Activated naive CD4-positive, alpha-beta T cell treated with anti-CD3 and anti-CD28 coated beads, Interleukin-2, amount 50 U/mL, for 16 hours (primary cell): ENCODE measurements at places on chromosomes 12 and 14.

- DNase-seq = no peak
Observed at GRCh38 chr14:100602621-100603230, 15.5 kb upstream of the BEGAIN start.

DNA sequence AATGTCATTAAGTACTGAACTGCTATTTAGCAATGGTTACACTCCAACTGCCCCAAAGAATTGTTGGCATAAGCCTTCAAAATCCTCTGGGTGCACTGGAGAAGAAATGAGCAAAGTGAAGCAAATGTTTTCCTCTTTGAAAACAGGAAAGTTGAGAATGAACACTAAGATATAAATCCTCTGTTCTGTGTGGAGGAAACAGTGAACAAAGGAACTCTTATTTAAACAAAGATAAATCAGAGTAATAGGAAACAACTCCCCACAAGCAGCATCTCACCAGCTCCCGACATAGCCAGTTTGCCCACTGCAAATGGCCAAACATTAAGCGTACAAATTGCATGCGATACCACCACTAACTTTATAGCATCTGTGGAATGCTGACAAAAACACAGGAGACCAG lies 54.0 kb downstream of the BCAT1 start:
- DNase-seq = no peak

- no peak for DNase-seq
Observed at GRCh38 chr12:25480145-25480544, 72.9 kb downstream of the LMNTD1 start.

DNA sequence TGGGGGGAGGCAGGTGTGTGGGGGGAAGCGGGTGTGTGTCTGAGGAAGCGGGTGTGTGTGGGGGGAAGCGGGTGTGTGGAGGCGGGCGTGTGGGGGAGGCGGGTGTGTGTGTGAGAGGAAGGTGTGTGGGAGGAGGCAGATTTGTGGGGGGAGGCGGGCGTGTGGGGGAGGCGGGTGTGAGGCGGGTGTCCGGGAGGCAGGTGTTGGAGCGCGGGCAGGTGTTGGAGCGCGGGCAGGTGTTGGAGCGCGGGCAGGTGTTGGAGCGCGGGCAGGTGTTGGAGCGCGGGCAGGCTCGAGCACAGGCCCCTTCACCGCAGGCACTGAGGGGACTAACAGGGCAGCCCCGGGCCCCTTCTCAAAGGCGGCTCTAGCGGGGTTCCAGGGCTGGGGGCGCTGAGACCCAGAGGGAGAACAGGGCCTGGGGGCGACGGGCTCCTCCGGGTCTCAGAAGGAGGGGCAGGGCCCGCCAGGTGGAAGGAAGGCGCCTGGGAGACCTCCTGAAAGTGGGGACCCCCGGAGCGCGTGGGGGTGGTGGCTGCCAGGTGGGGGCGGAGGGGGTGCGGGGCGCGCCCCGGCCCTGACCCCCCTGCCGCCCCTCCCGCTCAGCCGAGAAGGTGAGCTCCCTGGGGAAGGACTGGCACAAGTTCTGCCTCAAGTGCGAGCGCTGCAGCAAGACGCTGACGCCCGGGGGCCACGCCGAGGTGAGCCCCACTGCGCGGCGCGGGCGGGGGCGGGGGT lies 3.2 kb downstream of the CRIP2 start:
- peak; percentile 37 for DNase-seq

DNA sequence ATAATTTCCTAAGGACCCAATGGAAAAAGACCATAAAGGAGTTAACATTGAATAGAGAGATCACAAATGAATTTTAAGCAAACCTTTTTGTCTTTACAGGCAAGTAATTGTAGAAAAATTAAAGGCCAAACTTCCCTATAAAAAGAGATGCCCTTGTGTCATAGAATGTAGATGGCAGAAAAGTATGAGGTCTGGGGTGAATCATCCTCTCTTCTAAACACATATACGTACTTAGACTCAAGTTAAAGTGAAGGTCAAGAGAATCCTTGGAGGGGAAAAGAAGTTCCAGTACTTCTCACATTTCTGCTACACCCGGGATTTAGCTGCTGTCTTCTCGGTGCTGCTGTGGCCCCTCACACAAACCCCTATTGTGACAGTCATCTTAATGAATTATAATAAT lies 116.2 kb upstream of the ARID2 start:
- DNase-seq = no peak

DNA sequence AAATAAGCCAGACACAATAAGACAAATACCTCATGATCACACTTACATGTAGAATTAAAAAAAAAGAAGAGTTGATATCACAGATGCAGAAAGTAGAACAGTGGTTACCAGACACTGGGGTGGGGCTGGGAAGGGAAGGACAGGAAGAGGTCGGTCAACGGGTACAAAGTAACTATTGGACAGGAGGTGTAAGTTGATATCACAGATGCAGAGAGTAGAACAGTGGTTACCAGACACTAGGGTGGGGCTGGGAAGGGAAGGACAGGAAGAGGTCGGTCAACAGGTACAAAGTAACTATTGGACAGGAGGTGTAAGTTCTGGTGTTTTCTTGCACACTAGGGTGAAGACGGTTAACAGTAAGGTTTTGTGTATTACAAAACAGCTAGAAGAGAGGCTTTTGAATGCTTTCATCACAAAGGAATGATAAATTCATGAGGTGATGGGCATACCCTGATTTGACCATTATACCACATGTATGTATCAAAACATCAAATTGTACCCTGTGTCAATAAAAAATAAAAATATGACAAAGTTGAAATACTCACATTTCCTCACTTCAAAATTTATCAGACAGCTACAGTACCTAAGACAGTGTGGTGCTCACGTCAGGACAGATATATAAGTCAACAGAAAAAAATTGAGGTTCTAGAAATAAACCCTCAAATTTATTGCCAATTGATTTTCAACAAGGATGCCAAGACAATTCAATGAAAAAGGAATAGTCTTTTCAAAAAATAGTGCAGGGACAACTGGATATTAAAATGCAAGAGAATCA lies 32.8 kb downstream of the GALC start:
- no peak for DNase-seq

GRCh38 chr12:8871068-8871467 lies 43.2 kb upstream of the PHC1 start:
- DNase-seq = no peak

DNA sequence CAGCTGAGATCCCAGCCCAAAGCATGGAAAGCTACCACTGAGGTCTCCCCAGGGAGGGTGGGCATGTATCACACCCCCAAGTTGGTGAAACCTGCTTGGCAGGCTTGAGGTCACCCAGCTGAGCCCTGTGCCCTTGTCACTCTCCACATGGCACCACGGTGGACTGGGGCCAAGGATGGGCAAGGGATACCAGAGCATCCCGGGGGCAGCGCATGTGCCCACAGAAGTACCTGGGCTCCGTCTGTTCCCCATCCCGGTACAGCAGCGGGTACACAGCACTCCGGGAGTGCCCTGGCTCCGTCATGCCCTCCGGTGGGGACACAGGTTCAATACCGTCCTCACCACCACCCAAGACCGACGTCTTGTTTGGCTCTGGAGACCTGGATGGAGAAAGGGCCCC lies 38.0 kb downstream of the RFLNA start:
- no peak for DNase-seq

DNA sequence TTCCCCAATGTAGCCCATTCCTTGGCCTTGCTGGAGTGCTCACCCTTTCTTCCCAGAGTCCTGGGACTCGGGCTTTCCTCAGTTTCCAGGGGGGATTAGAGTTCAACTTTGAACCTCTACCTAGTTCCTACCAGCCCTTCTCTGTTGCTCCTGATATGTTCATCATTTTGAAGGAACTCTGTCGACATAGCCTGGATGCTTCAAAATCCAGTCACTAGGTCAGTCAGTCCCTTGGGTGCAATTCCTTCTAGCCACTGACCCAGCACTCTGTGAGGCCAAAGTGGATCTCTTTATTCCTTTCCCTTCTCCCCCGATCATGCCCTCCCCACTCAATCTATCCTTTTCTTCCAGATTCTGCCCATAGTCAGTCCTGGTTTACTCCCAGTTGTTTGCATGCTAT lies 72.3 kb upstream of the TMCC3 start:
- no peak for DNase-seq

DNA sequence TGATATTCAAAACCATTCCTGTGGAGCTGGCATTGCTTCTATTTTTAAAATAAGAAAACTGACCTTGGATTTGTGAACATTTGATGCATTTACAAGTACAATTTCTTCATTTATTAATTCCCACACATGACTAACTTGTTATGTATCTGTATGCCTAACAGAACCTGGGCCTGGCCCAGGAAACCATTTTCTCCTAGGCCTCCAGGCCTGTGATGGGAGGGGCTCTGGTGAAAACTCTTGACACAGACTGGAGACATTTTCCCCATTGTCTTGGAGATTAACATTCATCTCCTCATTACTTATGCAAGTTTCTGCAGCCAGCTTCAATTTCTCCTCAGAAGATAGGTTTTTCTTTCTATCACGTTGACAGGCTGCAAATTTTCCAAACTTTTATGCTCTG lies 42.0 kb downstream of the GLIPR1L2 start:
- no peak for DNase-seq

DNA sequence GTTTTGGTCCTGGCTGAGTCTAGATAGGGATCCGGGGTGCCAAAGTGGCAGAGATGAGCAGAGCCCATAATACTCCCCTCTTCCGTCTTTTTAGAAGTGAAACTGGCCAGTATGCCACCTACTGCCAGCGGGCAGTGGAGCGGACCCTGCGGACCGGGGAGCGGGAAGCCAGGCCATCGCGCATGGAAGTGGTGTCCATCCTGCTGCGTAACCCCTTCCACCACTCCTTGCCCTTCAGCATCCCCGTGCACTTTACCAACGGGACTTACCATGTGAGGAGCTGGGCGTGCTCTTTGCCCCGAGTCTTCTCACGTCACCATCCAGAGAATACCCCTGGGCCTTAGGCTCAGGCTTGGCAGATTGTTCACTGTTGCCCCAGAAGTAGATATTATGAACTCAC lies 21.0 kb downstream of the PIGH start:
- no peak for DNase-seq

GRCh38 chr14:78764240-78764639 lies 594.1 kb downstream of the NRXN3 start:
- no peak for DNase-seq

- DNase-seq = no peak
Observed at GRCh38 chr12:108855284-108856169, 1.9 kb downstream of the SSH1 start.
